ENCODE measurements at places on chromosomes 13 and 19.
A peak's percentile ranks its signal among the peaks of the same experiment; 100 is the strongest.

DNA sequence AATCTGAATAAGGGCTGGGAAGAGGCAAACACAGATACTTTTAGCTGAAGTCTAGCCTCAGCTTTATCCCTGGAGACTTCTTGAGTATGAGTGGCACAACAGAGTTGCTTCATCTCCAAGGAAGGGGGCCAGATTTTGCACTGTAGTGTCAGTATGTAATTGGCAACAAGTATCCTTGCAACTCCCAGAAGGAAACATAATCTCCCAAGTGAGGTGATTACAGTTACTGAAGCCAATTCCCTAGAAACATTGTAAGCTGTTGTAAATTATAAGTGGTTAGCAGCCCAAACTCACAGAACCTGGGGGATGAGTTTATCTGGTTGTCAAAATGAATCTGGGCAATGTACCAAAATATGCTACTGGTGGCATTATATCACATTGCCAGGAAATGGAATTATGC is 2065.7 kb upstream of the PCDH20 start:
- no peak for DNase-seq

- DNase-seq: no peak
These were observed 72.6 kb upstream of the SERP2 start for GRCh38 chr13:44300895-44301638.

GRCh38 chr19:55652311-55653128 is 2.3 kb upstream of the U2AF2 start:
- DNase-seq: no peak

GRCh38 chr19:15971224-15971780 is 22.5 kb downstream of the OR10H4 start:
- no peak for DNase-seq

DNA sequence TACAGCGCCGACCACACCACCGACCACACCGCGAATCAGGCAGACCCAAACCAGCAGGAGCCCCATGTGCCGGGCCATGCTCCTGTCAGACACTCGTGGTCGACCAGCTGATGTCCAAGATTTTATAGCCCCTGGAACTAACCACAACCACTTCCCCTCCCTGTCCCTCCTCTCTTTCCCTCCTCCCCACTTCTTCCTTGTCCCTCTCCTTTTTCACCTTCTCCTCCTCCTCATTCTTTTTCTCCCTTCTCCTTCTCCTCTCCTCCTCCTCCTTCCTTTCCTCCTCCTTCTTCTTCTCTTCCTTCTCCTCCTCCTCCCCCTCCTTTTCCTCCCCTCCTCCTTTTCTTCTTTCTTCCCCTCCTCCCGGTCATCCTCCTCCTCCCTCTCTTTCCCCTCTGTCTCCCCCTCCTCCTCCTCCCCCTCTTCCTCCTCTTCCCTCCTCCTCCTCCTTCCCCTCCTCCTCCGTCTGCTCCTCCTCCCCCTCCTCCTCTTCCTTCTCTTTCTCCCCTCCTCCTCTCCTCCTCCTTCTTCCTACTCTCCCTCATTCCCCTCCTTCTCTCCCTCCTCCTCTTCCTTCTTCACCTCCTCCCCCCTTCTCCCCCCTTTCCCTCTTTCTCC is 670 bp downstream of the BSPH1 start:
- no peak for DNase-seq

- DNase-seq: no peak
These were observed 471.7 kb downstream of the EFNB2 start for GRCh38 chr13:106063591-106064313.

GRCh38 chr19:51386882-51387520 is 773 bp downstream of the LIM2 start:
- no peak for DNase-seq

DNA sequence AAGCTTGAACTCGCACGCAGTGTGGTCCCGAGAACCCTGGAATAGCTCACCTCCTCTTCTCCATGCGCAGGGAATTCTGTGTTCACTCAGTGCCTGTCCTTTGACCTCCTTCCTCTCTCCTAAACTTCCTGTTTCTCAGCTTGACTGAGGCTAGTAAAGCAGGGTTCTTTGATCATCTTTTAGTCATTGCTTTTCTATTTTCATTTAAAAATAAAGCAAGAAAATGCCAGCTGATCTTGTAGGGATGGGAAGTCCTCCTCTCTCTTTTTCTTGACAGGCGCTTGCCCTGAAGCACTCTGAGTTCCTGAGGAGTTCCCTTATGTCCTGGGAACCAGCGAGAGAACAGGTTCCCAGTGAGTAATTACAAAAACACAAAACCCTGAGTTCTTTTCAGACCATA is 62.8 kb downstream of the ARHGEF7 start:
- no peak for DNase-seq

- no peak for DNase-seq
These were observed at the start of gene IGFL2 for GRCh38 chr19:46147791-46148288. Gene IGFL2, plus strand, starts transcription at chr19:46148238. Its CDS starts 41 bp downstream, at chr19:46148279.

DNA sequence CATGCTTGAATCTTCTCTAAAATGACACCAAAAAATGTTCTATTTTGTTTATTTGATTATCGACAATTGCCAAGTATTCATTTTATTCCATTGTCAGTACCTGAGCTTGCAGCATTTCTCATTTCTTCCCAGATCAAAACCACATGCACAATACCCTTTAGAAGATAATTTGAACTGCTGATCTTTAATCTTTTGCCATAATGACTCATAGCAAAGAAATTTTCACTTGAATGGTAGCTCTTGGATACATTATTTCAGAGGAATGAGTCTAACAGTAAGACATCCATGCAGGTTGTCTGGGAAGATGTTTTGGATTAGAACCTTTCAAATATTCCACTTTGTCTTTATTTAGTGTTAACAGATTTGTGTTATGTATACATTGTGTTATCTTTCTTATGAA is 42.0 kb upstream of the RXFP2 start:
- no peak for DNase-seq

GRCh38 chr19:53463263-53463662 is 4.3 kb upstream of the ZNF813 start:
- DNase-seq: peak; percentile 82

- DNase-seq: no peak
These were observed 18.3 kb downstream of the ZIC5 start for GRCh38 chr13:99953138-99953755.
